ENCODE measurements at places on chromosomes 5 and 9.

DNA sequence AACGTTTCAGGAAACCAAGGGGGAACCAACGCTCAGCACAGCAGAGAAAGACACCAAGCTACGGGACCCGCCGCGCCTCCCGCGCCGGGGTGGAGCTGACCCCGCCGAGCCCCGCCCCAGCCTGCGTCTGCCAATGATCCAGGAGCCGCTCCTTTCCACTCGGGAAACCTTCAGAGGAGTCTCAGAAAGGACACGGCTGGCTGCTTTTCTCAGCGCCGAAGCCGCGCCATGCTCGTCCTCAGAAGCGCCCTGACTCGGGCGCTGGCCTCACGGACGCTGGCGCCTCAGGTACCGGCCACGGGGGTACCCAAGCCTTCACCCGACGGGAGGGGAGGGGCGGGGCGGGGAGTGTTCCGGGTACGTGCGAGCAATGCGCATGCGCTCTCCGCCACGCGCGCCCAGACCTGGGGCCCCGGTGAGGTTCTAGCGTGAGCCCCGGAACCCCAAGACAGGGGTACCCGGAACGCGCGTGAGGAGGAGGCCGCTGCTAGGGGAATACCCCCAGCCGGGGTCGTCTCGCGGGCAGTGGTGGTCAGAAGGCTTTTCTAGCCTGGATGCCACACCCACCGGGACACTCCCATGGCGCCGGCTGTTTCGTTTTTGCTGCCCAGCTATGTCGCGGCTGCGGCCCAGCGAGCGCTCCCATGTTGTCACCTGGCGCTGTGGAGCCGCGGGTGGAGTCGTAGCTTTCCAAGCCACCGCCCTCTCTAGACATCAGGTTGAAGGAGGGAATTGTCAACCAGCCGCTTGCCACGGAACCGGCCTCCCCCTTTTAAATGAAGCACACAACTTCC is at the start of gene NIPSNAP3A:
NIPSNAP3A (plus strand) TSS at position 119 of the 794 bp plus-strand sequence; CDS start at position 229, 110 bp downstream.
- DNase-seq = peak; percentile 79

- no peak for DNase-seq
Observed at GRCh38 chr9:114395334-114395617, 7.5 kb upstream of the AKNA start.

- DNase-seq = peak; percentile 33
Observed at GRCh38 chr5:31581498-31582099, 49.5 kb downstream of the C5orf22 start.

- DNase-seq = no peak
Observed at GRCh38 chr9:131960851-131961495, 118.7 kb downstream of the MED27 start.

DNA sequence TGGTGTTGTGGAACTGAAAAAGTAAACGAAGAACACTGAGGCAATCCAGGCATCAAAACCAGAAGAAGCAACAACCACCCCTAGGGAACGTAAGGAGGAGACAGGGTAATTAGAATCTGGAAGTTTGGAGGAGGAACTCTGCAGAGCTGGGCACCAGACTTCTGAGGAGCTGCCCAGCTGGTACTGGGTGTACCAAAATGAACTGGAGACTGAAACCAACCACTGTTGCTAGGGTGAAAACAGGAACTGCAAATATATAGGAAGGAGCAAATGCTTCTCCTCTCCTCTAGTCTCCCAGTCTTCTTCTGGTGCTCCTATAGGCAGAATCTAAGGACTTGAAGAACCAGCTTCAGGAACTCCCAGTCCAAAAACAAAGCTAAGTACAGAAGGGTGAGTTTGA is 189.8 kb downstream of the ELAVL2 start:
- DNase-seq = no peak

DNA sequence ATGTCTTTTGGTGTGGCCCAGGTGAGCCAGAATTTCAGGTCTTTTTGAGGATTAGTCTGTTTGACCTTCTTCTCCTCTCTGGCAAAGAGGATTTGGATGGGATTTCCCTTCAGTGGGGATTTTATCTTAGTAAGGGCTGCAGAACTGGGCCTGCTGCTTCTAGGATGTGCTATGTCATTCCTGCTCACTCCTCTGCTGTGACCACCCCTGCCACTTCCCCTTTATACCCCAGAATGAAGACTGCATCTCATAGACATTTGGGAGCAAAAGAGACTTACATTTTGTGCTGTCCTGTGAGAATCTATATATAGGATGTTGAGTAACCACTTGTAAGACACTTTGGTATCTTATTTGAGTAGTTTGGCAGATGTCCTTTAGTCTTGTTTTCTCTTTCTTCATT is 76.2 kb downstream of the ARHGAP26 start:
- no peak for DNase-seq

GRCh38 chr5:180820788-180821321 is 18.2 kb upstream of the MGAT1 start:
- DNase-seq = no peak

- DNase-seq = peak; percentile 42
Observed at GRCh38 chr5:74336297-74336696, 304.2 kb downstream of the ENC1 start.

DNA sequence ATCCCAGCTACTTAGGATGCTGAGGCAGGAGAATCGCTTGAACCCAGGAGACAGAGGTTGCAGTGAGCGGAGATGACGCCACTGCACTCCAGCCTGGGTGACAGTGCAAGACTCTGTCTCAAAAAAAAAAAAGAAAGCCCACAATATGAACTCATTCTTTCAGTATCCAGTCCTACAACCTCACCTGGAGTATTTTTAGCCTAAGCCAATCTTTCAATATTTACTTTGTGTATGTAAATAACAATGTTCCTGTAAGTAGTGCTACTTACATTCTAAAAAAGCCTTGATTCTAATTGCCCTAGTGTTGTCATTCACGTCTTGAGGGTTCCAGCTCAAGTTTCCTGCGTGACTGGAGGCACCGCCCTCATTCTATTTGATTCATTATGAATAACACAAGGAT is 62.0 kb downstream of the BHMT start:
- no peak for DNase-seq

DNA sequence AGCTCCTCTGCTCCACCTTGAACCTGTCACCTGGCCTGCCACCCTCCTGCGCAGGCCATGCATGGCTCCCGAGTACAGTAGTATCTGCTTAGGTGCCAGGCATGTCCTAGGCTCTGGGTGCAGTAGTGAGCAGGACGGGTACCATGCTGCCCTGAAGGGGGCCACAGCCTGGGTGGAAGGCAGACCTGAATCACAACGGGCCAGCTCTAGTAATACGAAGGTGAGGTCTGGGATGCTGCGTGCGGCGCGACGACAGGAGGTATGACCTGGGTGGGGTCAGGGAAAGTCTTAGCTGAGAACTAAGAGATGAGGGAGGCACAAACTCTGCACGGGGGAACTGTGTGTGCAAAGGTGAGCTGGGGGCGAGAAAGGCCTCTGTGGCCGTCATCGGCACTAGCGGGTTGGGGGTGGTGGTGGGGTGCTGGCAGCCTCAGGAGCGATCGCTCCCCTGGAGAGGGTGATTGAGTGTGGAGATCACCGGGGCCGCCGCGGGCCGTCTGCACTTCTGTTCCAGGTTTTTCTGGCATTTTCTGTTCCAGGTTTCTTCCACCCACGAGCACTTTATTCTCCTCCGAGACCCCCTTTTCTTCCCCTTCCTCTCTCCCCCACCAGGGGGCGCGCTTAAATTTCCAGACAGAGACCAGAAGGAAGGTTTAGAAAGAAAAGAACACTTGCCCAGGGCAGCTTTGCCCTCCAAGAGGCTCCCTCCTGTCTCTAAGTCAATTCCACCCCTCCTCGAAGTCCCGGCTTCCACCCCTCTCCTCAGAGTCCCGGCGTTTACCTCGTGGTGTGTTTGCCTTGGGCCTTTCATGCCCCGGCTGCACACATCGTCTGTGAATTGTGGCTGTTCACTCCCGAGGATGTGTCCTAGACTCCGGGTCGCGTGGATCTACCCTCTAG is 15.1 kb downstream of the PDLIM4 start:
- no peak for DNase-seq

- DNase-seq = peak; percentile 83
Observed at GRCh38 chr9:98306384-98307145, 51.1 kb upstream of the TBC1D2 start.

DNA sequence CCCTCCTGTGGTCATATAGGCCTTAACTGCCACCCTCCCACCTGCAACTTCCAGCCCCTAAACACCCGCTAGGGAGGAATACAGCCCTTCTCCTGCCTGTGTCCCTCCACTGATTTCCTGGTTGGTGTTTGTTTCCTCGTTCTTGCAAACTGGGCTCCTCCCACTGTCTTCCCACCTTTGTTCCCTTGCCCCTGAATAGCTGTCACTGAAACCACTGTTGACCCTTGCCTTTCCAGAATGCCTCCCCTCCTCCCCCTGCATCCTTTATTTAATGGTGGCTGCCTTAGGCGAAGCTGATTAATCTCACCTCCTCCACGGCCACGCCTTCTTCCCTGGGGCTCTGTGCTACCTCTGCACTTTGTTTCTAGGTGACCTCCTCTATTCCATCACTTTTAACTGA is 626.7 kb downstream of the BNC2 start:
- DNase-seq = no peak

- DNase-seq = no peak
Observed at GRCh38 chr5:54738118-54738972, 220.8 kb downstream of the SNX18 start.

GRCh38 chr5:126143622-126144021 is 279.6 kb upstream of the GRAMD2B start:
- no peak for DNase-seq

GRCh38 chr9:120659676-120660075 is 54.6 kb downstream of the MEGF9 start:
- no peak for DNase-seq

GRCh38 chr9:2957656-2958200 is 113.8 kb upstream of the PUM3 start:
- peak; percentile 85 for DNase-seq

DNA sequence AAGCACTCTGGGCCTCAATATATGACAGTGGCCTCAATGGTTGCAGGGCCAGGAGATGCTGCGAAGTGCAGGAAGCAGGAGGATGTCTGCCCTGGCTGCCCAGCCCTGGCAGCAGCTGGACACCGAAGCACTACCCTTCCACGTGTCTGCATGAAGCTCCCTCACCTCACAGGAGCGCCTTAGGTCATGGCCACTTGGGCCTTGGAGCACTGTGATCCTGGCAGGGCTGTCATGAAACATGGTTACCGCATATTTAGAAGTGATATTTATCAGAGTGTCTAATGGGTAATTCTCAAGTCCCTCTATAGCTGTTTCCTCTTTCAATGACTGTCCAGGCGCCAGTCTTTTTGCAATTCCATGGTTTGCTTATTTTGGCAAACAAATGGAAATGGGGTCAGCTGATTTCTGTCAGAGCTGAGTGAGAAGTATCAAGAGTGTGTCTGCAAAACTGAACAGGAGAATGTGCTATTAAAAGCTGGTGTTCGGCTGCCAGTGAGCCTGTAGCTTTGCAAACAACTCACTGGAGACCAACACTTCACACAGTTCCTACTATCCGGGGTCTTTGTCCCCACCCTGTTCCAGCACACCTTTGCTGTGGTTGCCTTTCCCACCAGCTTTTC is 285.9 kb downstream of the KIF4B start:
- DNase-seq = no peak

- DNase-seq = no peak
Observed at GRCh38 chr9:21023861-21024260, 7.6 kb downstream of the HACD4 start.

GRCh38 chr9:129626079-129626624 is at the start of gene NTMT1:
Gene NTMT1 (plus strand): TSS chr9:129626163. CDS start chr9:129632704, 6,541 bp downstream.
- DNase-seq = peak; percentile 88

GRCh38 chr9:88425538-88425950 is 37.3 kb downstream of the SPIN1 start:
- DNase-seq = no peak

DNA sequence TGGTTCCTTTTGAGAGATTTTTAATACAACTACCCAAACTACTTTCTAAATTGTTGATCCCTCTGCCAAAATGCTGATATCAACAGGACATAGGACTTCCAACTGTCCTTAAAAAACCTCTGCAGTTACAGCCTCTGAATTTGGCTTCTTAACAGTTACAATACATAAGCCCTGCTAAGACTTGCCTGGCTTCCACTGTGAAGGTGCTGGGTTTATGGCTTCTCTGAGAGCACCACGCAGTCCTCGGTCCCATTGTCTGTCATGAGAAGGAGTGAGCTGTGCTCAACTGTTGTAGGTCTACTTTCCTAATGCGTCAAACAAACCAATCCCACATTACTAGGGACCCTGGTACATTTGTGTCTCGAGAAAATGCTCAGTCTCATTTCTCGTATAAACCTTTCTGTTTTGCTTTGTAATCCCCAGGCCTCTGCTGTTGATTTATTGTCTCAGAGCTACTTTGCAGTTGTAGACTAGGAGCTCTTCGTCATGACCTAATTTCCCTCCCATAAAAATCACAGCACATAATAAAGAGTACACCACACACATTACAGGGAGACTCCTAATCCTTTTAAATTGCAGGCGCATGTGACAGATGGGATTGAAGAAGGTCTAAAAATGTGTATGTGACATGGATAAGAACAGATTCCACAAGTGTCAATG is 274.9 kb downstream of the NR3C1 start:
- no peak for DNase-seq

DNA sequence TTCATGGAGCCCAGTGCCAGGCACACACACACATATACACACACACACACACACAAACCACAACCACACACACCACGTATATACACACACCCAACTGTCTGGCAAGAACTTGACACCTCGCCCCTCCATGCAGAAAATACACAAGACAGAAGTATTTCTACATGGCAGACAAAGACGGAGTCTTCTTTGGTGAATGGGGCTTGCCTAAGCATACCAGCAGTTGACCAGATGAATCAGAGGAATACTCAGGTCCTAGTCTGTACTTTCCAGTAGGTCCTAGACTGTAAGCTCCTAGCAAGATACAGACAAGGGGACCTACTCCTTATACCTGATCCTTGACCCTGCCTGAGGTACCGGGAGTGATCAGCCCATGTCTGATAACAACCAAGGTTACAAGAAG is 60.1 kb downstream of the SIL1 start:
- DNase-seq = no peak

DNA sequence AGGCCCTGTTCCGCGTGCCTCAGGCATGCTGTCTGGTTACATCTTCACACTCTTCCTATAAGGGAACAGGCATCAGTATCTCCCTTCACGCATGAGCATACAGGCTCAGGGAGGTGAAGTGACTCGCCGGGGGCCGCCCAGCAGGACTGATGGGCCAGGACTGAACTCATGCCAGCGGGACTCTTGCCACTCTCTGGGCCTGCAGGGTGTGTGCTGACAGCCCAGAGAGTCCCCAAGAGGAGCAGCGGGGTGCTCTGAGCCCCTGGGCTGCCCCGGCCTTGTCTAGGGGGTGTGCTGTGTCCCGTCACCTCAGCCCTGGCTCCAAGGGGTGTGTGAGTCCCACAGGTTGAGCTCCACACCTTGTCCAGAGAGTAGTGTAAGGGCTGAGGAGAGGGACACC is 9.9 kb downstream of the KCNT1 start:
- no peak for DNase-seq

- no peak for DNase-seq
Observed at GRCh38 chr9:113526841-113527240, 63.3 kb downstream of the RGS3 start.

- DNase-seq = peak; percentile 2
Observed at GRCh38 chr5:17680737-17681136, 46.5 kb downstream of the TAF11L14 start.

- DNase-seq = no peak
Observed at GRCh38 chr5:107889387-107889786, 218.7 kb upstream of the EFNA5 start.
